ENCODE measurements at places on chromosomes 11 and 22.

GRCh38 chr22:37967637-37968451 lies 14.3 kb downstream of the POLR2F start:
- DNase-seq, result no peak

DNA sequence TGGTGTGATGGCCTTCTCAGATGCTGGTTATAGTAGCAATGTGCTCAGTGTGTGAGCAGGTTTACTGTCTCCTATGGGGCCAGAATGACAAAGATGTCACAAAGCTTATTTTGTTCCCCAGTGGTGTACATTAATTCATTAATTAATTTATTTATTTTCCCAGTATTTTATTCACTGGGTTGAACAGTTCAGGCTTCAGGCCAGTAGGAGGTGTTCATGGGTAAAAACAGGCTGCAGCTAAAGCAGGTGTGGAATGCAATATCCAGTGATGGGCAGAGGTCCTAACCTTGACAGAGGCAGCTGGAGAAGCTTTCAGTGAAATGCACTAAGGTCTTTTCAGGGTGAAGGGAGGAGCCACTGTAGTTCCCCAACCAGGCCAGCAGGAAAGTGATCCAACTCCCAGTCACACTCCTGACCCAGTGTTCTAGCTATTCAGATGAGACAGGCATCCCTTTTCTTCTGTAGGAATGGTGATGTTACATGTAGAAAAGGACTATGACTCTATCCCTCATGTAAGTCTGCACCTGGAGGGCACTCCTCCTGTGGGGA lies 7.8 kb upstream of the FANCF start:
- DNase-seq, result no peak

- no peak for DNase-seq
These were observed 102.8 kb downstream of the STIM1 start for GRCh38 chr11:3958281-3958680.

DNA sequence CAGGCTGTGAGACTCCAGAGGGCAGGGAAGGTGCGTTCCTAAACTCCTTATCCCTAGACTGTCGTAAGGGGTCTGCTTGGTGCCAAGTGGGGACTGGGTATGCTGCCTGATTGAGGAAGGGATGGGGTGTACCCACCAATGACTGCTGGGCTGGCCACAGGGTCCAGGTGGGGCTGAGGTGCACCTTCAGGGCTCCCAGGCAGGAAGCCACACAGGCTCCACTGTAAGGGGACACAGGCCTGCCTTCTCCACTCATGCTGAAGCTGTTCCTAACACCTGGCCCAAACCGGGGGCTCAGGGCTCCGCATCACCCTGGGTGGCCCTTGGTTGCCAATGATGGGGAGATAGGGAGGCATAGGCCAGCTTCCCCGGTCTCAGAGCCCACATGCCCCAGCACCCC lies 20.4 kb downstream of the CABP7 start:
- DNase-seq, result no peak

DNA sequence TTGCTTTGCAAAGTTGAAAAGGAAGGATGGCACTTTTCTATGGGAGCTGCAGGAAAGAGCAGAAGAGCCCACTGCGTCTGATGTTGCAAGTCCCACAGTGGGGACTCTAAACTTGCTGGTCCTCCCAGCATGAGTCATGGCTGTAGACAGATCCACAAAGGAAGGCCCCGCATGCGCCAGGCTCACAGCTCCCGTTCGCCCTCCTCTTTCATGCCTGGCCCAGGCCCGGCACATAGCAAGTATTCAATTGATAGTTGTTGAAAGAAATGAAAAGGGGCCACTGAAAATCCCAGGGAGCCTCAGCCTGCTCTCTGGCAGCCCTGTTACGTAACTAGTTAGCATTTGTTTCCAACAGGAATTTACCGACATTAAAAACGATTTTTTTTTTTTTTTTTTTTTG lies 18.9 kb downstream of the AP1B1 start:
- DNase-seq, result no peak

- DNase-seq, result no peak
These were observed 77.5 kb downstream of the BLID start for GRCh38 chr11:122038543-122038942.
